Activated CD4-positive, CD25-positive, alpha-beta regulatory T cell treated with anti-CD3 and anti-CD28 coated beads, Interleukin-2, amount 50 U/mL, for 16 hours (primary cell): ENCODE measurements at places on chromosomes 3 and 15.

GRCh38 chr3:158781191-158781590 lies 20.7 kb upstream of the MFSD1 start:
- no peak for DNase-seq

DNA sequence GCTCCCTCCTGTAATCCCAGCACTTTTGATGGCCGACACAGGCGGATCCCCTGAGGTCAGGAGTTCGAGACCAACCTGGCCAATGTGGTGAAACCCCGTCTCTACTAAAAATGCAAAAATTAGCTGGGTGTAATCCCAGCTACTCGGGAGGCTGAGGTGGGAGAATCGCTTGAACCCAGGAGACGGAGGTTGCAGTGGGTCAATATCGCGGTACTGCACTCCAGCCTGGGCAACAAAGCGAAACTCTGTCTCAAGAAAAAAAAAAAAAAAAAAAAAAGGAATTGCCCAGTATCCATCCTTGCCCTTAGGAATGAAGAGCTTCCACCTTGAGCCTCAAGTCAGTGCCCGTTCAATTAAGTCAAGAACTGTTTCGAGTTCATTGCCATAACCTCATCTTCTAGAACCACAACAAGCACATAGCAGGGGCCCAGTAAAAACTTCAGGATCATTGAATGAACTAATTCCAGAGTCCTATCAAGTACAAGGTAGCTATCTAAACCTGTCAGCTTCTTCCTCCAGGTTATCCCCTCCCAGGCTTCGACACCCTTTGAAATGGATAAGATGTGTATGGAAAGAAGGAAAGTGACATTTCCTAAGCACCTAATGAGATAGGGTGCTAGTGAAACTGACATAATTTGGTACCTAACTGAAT lies 826 bp downstream of the DBR1 start:
- DNase-seq, result no peak

DNA sequence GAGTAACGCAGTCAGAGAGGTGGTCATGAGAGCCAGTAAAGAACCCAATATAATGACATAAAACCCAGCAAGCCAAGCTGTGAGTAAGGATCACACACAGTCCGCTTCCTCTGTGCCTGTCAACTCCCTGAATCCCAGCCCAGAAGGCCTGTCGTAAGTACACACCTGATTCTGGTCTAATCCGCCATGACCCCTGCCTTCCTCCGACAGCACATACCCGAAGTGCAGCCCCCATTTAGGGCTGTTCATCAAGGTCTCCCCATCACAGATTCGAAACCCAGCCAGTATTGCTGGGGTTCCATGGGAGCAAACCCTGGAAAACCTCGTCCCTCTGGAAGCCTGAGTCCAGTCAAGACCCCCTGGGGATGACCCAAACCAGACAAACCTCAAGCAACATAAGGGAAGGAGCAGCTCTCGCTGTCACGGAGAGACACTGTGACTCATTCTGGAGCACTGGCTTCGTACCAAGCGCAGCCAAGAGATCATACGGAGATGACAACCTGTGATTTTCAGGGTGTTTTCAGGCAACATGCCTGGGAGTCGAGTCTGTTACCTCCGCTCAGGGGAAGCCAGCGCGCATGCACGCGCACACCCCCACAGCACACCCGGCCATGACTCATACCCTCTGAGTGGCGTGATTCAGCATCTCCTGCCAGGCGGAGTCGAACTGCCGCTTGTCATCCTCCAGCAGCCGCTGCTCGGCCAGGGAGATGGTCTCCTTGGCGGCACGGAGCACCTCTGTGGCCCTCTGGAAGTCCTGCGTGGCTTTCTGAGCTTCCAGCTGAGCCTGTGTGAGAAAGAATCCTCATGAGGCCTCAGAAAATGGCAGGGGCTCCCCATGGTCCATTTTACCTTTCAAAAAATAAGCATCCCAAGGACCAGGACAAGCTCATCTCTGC lies 63.0 kb downstream of the SH3BP5 start:
- DNase-seq, result peak; percentile 68

DNA sequence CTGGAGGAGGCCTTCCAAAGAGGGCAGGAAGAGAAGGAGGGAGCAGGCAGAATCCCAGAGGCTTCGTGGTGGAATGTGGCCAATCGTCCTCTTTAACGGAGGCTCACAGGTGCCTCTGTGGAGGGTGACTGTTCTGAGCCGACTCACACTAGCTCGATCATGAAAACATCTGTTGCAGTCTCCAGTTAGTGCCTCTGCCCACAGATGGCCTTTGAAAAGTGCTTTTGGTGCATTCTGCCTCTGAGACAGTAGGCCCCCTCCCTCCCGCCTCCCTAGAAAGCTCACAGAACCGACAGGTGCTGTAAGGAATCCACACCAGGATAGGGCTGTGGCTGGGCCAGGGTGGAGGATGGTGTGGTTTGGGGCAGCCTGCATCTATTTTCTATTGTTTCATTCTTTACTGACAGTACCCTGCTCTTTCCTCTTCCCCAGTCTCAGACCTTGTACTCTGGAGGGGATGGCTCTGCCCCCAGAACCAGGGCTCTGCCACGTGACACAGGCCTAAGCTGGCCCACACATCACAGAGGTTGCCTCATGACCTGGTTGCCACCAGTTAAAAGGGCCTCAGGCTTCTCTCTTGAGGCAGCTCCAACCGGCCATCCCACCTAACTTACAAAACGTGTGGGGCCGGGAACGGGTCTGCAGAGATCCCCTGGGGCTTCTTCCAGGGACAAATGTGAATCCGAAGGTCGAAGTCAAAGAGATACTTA lies 27.2 kb upstream of the PIGZ start:
- no peak for DNase-seq

DNA sequence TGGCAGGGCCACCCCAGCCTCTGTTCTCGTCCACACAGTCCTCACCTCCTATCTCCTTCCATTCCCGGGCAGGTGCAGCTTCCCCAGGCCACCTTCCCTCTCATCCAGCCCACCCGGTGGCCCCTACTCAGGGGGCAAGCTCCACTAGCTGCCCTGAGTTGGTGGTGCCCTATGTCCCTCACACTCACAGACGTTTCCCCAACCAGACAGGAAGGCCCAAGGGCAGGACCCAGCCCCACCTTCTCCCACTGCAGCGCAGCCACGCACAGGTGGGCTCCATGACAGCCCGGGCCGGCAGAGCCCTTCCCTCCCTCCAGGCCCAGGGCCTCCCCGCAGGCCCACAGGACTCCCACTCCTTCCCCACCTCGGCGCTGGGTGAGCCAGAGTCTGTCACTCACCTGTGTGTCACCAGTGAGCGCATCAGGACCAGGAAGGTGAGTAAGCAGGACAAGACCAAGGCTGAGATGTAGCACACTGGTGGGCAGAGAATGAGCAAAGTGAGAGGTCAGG lies 11.1 kb downstream of the ISLR start:
- DNase-seq, result no peak

- no peak for DNase-seq
Measured at GRCh38 chr15:87021751-87022150, 942.1 kb downstream of the AGBL1 start.

DNA sequence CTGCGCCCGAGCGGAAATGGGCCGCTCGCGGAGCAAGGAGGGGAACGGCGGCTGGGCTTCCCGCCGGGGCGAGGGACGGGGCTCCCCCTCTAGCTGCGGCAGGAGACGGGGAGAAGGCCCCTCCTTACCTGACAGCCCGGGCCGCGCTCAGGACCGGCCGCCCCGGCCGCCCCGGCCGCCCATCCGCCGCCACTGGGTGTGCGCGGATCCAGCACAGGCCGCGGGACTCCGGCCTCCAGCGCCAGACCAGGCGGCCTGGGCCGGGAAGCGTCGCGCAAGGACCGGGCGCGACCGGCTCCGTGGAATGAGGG lies 296 bp downstream of the TPRA1 start:
- DNase-seq, result no peak

GRCh38 chr3:72444656-72445223 lies 403.5 kb downstream of the SHQ1 start:
- DNase-seq, result no peak

DNA sequence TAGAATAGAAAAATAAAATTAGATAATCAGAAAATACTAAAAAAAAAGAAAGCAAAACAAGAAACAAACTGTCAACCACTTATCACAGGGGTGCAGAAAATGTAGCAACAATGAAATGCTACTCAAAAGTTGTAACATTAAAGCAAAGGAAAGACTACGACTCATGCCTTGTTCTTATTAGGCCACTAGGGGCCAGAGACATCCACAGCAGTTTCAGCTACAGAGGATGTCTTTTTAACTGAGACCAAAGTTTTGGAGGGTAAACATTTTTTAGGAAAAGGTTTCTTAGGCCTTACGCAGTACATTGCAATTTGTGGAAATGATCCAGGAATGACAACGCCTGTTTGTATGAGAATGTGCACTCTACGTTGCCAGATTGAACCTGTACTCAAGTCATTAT lies 15.4 kb upstream of the CADM2 start:
- DNase-seq, result no peak

DNA sequence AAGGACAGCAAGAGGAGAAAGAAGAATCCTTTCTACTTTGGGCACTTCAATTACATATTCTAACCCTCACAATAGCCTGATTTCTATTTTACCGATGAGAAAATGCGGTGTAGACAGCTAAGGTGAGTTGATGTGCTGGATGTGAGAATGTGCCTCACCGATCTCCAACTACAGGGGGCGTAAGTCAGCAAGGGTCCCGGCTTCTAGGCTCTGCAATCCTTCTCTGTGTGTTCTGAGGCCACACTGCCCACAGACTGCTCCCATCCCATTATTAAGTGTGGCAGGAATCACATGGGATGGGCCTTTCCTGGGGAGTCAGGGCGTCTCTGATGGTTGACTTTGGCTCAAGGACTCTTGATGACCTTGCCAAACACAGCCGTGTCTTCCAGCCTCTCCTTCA lies 23.6 kb upstream of the RPL35A start:
- no peak for DNase-seq

GRCh38 chr15:56176996-56177395 lies 66.7 kb downstream of the RFX7 start:
- no peak for DNase-seq

- no peak for DNase-seq
Measured at GRCh38 chr3:65379223-65379622, 659.5 kb downstream of the MAGI1 start.

- no peak for DNase-seq
Measured at GRCh38 chr3:14620512-14620911, 31.1 kb upstream of the CCDC174 start.

GRCh38 chr15:45198337-45199135 lies 10.8 kb upstream of the SHF start:
- peak; percentile 90 for DNase-seq

GRCh38 chr3:60609446-60609845 lies 641.8 kb downstream of the FHIT start:
- no peak for DNase-seq

DNA sequence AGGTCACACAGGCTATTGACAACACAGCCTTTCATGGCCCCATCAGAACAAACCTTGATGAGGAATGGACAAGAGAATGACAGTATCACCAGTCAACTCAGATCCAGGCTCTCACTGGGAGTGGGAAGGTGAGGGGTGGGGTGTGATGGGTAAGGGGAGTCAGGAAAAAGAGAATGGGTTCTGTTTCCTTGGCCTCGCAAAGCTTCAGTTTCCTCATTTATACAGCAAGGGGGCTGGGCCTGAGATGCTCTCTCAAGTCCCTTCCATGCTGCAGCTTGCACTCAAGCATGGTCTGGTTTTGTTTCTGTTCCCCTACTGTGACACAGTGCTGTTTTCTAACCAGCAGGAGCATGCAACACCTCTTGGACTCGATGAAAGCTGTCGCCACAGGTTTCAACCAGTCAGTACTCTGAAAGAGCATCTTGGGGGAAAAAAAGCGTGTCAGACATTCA lies 65.7 kb upstream of the IL12A start:
- DNase-seq, result no peak

- no peak for DNase-seq
Measured at GRCh38 chr3:72632129-72632528, 216.1 kb downstream of the SHQ1 start.

DNA sequence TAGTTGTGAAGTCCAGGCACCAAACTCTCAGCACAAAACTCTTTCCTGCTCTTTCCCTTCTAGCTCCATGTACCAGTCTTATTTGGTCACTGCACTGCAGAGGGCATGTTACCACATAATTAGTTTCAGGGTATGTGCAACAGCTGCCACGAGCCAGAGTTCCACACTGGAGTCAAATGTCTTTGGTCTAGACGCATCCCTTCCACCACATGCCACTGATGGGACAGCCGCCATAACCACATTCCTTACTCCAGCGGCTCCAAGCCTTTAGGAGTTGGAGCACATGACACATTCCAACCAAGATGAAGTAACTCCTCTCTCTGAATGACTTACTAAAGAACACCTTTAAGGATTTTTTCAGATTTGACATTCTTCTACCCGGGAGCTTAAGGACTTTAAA lies 153.4 kb downstream of the ERC2 start:
- no peak for DNase-seq

DNA sequence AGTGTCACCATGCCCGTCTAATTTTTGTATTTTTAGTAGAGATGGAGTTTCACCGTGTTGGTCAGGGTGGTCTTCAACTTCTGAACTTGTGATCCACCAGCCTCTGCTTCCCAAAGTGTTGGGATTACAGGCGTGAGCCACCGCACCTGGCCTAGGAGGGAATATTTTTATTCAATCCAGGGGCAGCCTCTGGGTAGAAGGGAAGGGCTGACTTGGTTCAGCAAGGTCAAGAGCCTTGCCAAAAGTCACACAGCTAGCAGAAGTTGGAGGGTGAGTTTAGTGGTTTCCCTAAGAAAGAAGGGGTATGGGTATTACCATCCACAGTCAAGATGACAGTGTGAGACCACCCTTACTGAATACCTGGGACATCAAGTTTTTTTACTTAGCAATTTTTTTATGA lies 4.9 kb upstream of the AEN start:
- DNase-seq, result no peak

GRCh38 chr15:54017959-54018358 lies 39.7 kb downstream of the UNC13C start:
- no peak for DNase-seq

- no peak for DNase-seq
Measured at GRCh38 chr3:108804966-108805365, 17.6 kb upstream of the TRAT1 start.

- DNase-seq, result no peak
Measured at GRCh38 chr3:159925248-159925647, 63.4 kb upstream of the IL12A start.

DNA sequence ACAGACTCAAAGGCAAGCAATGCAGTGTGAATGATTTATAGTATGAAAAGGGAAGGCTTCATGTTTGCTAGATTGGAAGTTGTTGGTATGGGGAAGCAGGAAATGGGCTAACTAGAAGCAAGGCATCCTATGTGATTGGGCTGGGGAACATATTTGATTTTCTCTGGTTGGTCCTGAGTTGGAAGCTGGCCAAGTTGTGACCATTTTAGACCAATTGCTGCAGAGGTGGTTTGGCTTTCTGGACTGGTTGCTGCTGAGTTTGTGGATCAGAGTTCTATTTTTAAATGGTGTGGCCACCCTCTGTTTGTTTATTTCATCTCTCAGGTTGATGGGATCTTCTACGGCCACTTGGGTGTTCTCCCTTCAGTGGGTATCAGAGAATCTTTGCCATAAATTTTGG lies 39.7 kb downstream of the NUDT16 start:
- no peak for DNase-seq

DNA sequence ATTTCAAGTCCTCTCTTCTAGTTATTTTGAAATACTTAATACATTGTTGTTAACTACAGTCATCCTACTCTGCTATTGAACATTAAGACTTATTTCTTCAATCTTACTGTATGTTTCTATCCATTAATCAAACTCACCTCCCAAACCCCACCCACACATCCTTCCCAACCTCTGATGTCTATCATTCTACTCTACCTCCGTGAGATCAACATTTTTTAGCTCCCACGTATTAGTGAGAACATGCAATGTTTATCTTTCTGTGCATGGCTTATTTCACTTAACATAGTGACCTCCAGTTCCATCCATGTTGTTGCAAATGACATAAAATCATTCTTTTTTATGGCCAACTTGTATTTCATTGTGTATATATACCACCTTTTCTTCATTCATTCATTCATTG lies 236.6 kb upstream of the CTNNB1 start:
- DNase-seq, result no peak

- DNase-seq, result no peak
Measured at GRCh38 chr3:29307295-29307694, 26.4 kb downstream of the RBMS3 start.
